ENCODE measurements at places on chromosomes 7 and 10. TPM values are rescaled to one million over a fixed set of nuclear protein-coding genes. Genes with fewer than 3 reads are reported as not detected.

C7orf33 gene
- not detected for total RNA-seq

OR13A1 gene
- total RNA-seq: not detected

LIPF gene
- not detected for total RNA-seq

CYP3A5 gene
- not detected for total RNA-seq

CHST15 gene
- total RNA-seq: 14.1 TPM

BMPER gene
- not detected for total RNA-seq

TFR2 gene
- 0.44 TPM for total RNA-seq

GTF2IRD1 gene
- total RNA-seq: 16.9 TPM

GRK5 gene
- total RNA-seq: 31.2 TPM

HHEX gene
- 42.2 TPM for total RNA-seq

NKX1-2 gene
- not detected for total RNA-seq

KIF11 gene
- total RNA-seq: 35.1 TPM

PRKCQ gene
- 0.07 TPM for total RNA-seq

GOT1 gene
- total RNA-seq: 20.2 TPM

ALKBH4 gene
- 12.1 TPM for total RNA-seq

CALCR gene
- total RNA-seq: not detected

HOXA3 gene
- 11.0 TPM for total RNA-seq

BET1 gene
- total RNA-seq: 31.2 TPM

CLDN3 gene
- 1.2 TPM for total RNA-seq

ELMO1 gene
- total RNA-seq: 13.6 TPM

AOAH gene
- 0.07 TPM for total RNA-seq

FRMD4A gene
- 75.3 TPM for total RNA-seq

CADPS2 gene
- 35.9 TPM for total RNA-seq

NEUROD6 gene
- total RNA-seq: not detected

FOXL3 gene
- not detected for total RNA-seq

CHN2 gene
- 2.7 TPM for total RNA-seq

PAXIP1 gene
- 8.1 TPM for total RNA-seq

FZD1 gene
- 6.0 TPM for total RNA-seq

GSTO2 gene
- 0.30 TPM for total RNA-seq

NPSR1 gene
- total RNA-seq: not detected

OR2A5 gene
- not detected for total RNA-seq

GBX1 gene
- total RNA-seq: not detected

NFKB2 gene
- 42.8 TPM for total RNA-seq

FAM241B gene
- total RNA-seq: 0.30 TPM

HMX3 gene
- total RNA-seq: not detected

MALRD1 gene
- not detected for total RNA-seq

MEIG1 gene
- total RNA-seq: not detected

OPALIN gene
- not detected for total RNA-seq

Measured in mammary microvascular endothelial cell (primary cell).